ENCODE measurements at places on chromosomes 7 and 10.

GRCh38 chr10:73366381-73367298, 8.0 kb upstream of the CFAP70 start:
- no peak for DNase-seq

GRCh38 chr7:99121496-99122021, 22.3 kb downstream of the SMURF1 start:
- no peak for DNase-seq

DNA sequence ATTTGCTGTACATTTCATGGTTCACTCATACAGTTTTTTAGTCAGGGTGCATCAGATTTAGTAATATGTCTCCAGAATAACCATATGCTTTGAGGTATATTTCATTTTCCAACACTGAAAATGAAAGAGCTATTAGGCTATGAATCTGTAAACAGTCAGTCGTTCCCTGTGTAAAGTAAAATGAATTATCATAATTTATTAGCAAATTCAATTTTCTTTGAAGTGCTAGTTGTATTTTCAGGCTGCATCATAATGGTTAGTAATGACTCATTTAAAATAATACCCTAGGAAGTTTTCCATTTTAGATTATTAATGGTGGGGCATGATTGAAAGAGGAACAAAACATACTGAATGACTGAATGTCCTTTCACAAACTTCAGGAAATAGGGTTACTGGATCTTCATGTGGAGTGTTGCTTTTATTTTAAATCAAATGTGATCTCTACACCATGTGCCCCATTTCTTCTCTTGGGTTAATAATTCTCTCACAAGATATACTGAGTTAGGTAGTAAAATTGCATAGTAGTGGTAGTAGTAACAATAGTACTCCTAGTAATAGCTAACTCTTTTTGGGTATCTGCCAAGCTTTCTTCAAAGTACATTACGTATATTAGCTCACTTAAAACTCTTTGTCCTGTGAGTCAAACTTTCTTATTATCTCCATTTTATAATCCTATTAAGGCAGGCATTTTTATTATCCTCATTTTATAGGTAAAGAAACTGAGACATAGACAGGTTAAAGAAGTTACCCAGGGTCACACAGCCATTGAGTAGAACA, 476.5 kb downstream of the SUGCT start:
- no peak for DNase-seq

DNA sequence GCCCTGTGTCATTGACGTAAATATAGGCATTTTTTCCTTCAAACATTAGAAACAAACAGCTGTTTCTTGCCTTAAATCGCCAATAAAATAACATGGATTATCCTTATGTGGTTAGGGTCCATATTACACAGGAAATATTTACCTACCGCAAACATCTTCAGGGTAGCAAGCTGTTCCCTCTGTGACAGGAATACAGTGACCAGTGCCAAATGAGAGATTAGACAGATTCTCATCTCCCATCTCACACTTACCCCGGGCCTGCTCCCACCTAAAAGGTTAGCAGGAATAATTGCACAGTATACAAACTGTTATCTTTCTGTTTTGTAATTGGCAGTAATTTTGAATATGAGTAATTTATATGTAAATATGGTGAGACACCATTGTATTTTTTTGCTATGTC, 16.5 kb downstream of the MKI67 start:
- DNase-seq = no peak

- no peak for DNase-seq
Observed at GRCh38 chr7:29306319-29306991, 111.9 kb downstream of the CHN2 start.

DNA sequence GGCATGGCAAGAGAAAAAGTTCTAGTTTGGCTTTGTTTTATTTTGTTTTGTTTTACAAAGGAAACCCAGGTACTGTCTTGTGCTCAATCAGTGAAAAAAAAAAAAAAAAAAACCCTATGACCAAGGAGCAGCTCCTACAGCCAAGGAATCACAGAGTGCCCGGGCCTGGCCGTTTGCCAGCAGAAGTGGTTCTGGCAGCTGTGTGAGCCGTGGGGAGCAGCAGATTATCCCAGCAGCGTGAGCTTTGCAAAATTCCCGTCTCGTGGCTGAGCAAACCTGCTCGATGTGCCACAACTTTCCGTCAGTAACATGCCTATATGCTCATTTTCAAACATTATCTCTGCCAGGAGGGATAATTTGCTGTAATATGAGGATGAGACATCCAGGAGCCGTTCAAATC, 293.7 kb downstream of the POU6F2 start:
- DNase-seq = no peak

DNA sequence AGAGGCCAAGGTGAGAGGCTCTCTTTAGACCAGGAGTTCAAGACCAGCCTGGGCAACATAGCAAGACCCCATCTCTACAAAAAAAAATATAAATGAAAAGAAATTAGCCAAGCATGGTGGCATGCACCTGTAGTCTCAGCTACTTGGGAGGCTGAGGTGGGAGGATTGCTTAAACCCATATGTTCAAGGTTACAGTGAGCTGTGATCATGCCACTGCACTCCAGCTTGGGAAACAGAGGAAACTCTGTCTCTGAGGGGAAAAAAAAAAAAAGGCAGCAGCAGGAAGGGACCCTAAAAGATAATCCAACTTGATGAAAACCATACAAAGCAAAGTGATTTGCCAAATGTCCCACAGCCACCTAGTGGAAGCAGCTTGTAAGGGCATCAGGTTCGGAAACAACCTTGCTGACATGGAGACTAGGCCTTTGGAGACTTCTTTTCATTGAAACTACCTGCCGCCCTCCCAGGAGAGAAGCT, 15.6 kb upstream of the PBLD start:
- peak; percentile 8 for DNase-seq

GRCh38 chr7:81025360-81025759, 106.5 kb upstream of the SEMA3C start:
- no peak for DNase-seq

DNA sequence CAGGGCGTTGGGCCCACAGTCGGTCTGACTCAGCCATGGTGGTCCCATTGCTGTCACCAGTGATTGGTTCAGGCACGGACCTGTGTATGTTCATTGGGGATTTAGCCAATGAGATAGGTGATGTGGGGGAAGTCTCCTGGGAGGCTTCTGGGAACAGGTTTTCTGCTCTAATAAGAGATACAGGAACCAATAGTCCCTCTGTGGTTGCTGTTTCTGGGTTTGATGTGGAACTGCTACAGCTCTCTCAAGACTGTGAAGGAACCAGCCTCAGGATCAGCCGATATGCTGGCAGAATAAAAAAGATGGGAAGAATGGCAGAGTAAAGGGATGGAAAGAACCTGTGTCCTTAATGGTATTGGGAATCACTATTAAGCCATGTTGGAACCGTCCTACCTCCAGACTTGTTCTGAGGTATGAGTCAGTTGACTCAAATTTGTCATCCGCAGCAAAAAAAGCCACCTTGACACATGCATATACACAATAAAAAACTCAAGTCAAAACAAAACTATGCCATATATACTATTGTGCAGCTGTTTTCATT, 70.6 kb downstream of the MCMBP start:
- no peak for DNase-seq

DNA sequence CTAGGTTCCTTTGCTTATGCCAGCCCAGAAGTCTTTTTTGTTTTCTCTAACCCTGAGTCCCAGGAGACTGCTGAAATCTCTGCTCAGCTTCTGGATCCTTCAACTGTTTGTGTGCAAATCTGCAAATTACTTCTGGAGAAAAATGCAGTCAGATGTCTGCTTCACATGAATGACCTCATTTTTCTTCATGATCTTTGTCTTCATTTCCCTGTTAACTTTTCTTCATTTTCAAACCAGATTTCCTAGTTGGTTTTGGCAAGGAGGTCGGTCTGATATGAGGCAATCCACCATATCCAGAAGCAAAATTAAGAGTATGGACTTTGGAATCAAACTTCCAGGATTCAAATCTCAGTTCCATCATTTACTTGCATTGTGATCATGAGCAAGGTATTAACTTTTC, 66.8 kb downstream of the ZNF503 start:
- no peak for DNase-seq

- no peak for DNase-seq
Observed at GRCh38 chr7:151851145-151851751, 25.7 kb downstream of the PRKAG2 start.

DNA sequence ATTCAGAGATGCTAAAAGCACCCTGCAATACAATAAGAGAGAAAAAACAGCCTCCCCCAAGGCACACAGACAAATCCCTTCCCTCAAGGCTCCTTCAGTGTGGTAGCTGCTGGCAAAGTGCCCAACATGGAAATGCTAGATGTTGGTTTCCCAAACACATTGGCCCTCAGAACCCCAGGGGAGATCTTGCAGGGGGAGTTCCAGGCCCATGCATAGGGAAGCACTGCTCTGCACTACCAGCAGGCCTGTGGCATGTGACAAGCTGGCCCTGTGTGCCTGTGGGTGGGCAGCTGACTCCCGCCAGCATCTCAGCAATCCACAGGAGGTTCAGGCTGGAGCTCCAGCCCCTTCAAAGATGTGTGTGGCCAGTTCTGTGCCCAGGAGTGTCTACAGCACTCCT, 16.8 kb upstream of the CSGALNACT2 start:
- DNase-seq = no peak

GRCh38 chr10:6102128-6102527, 13.3 kb downstream of the RBM17 start:
- no peak for DNase-seq

DNA sequence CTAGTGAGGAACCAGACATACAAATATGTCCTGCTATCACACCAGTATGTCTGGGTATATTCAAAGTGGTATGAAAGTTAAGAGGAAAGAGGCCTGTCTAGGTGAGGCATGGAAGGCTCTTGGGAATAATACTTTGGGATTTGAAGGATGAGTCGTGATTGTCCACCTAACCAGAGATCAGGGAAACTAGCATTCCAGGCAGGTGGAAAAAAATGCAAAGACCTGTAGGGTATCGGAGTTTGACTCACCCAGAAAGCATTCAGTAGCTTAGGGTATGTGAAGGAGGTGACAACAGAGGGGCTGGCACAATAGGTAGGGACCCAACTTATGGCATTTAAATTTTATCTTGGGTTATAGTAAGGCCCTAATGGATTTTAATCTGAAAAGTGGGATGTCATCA, 950 bp upstream of the GCC1 start:
- DNase-seq = no peak

- no peak for DNase-seq
Observed at GRCh38 chr10:35498693-35499092, 106.4 kb upstream of the GJD4 start.

- no peak for DNase-seq
Observed at GRCh38 chr7:122219253-122219865, 75.3 kb upstream of the AASS start.

DNA sequence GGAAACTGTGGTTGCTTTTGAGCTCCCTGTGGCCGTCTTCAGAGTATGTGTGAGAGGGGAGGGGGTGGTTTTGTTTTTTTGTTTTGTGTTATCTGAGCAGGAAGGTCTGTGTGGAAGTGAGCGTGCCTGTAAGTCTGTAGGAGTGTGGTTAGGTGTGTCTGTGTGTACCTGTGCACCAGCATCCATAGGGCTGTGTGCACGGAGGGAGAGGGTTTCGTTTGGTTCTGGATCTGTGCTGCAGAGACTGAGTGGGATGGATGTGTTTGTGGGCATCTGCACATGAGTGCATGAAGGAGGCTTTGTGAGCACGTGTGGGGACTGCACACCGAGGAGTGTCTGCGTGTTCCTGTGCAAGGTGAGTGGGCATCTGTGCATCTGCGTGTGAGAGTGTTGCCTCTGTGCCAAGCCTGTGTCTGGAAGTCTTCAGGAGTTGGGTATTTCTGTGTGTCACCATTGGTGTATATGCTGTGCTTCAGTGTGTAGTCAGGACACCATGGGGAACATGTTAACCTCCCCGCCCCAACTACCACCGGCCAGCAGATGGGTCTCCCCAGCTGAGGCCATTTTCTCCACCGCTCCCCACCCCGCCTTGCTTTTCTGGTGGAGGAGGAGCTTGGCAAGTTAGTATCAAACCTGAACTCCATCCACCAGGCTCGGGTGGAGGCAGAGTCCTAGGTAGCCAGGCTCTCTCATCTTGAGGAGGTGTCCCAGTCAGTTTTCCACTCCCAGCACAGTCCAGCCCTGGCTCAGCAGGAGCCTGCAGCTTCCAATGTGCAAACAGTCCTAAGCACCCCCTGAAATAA, 7.1 kb upstream of the TLX1 start:
- DNase-seq = no peak

DNA sequence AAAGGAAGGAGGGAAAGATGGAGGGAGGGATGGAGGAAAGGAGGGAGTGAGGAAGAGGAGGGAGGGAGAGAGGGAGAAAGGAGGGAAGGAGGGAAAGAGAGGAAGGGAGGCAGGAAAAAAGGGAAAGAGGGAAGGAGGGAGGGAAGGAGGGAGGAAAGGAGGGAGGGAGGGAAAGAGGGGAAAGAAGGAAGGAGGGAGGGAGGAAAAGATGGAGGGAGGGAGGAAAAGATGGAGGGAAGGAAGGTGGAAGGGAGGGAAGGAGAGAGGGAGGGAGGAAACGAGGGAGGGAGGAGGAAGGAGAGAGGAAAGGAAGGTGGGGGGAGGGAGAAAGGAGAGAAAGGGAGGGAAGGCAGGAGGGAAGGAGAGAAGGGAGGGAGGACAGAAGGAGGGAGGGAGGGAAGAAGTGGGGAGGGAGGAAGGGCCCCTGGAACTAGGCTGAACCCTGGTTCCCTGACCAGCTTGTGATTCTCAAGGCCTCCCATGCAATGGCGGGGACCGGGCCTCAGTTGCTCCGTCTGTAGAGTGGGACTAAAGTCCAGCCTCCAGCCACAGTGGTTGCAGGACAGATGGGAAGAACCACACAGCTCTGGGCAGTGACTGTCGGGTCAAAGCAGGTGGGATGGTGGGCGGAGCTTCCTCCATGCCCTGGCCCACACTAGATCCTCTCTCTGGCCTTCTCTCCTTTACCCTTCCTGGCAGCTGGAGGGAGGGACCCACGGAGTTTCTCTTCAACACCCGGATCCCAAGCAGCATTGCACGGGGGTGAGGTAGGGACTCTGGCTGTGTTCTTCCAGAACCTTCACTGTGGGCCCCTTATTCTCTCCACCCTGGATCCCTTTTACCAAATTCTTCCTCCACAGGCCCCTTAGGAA, 4.3 kb upstream of the TTYH3 start:
- no peak for DNase-seq

DNA sequence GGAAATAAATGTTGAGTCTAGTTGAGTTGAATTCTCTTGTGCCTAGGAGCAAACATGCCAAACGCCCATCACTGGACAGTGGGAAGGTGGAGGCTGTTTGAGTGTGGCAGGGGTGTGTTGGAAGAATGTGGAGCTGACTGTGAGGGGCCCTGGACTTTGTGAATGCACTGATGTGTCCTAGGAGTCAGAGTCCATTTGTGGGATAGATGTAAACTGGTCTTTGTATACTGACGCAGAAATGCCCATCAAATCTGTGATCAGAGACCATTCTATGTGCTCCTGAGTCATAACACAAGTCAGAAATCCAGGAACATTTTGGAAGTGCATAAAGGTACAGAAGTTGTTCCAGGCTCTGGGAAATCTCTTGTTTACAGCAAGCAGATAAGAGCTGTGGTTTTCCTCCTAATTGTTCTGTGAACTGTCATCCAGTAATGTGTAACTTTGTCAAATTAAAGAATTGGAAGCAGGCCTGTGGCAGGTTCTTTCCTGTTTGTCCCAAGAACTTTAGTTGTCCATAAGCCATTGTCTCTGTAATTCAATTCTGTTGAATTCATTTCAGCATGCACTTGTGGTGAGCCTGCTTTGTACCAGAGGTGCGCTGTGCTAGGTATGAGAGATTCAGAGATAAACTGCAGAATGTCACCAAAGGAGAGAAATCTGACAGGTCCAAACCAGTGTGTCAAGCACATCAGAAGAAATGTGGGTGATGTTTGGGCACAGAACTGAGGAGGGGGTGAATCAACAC, 7.6 kb downstream of the PRXL2A start:
- no peak for DNase-seq

- no peak for DNase-seq
Observed at GRCh38 chr7:68014031-68014736, 1017.6 kb downstream of the TYW1 start.

- DNase-seq = no peak
Observed at GRCh38 chr10:82874671-82875070, 999.7 kb downstream of the NRG3 start.

All from activated CD4-positive, alpha-beta T cell treated with anti-CD3 and anti-CD28 coated beads for 24 hours (primary cell).